Brain (organoid and tissue), 16 donors: ENCODE measurements at places on chromosomes 3 and 15.

DNA sequence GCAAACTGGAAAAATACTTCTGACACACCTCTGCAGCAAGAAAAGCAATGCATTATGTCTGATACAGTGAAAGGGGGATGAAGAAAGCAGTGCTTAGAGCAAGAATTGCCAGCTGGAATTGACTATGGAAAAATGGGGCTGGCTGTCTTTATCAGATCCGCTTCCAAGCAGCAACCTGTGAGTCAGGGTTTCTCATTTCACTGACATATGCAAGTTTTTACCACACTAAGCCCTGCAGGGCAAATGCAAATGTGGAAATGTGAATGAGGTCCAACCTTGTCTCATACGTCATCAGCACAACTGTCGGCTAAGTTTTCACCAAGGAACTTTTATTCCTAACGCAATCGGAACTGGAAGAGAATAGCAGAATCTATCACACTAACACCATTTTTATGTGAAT, 172.5 kb upstream of the GADL1 start:
- DNase-seq: peak; percentile 10

GRCh38 chr15:99424978-99425656, 140.7 kb upstream of the MEF2A start:
- no peak for DNase-seq

- DNase-seq: no peak
These were observed 1762.5 kb downstream of the SI start for GRCh38 chr3:163315786-163316185.

DNA sequence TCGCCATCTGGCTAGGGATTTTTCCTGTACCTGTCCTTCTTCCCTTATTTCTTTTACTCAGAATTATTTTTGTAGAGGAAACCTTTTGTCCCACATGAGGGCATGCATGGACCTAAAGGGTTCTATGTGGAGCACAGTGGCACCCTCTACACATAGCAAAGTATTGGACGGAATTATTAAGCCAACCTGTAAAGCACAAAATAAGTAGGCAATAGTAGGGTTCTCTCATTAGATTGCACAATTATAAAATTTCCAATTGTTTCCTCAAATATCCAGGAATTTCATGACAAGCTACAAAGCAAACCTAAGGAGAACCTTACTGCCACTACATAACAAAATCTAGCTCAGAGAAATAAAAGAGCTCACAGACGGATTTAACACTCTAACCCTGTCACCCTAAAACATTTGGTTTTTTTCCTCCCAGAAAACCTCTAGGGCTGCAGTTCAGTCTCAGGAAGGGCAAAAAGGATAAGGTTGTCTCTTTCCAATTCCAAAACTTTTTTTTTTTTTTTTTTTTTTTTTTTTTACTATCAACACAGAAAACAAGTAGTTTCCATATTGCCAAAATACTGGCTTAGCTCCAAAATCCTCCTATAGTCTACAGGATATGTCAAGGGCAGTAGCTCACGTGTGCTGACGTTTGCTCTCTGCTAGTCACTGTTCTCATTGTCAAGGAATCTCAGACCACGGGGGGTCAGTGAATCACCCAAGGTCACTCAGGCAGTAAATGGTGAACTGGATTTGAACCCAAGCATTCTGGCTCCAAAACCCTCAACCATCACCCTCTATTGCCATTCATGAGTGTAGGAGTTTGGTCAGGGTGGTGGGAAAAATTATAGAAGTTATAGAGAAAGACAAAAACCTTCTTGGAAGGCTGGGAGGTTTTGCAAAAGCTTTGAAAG, 52.3 kb downstream of the NCEH1 start:
- no peak for DNase-seq

- DNase-seq: peak; percentile 69
These were observed 410 bp downstream of the LRRC49 start for GRCh38 chr15:70892912-70893560.

GRCh38 chr3:48639944-48640606, 4.8 kb upstream of the SLC26A6 start:
- no peak for DNase-seq
